ENCODE measurements at places on chromosomes 1 and 21.

DNA sequence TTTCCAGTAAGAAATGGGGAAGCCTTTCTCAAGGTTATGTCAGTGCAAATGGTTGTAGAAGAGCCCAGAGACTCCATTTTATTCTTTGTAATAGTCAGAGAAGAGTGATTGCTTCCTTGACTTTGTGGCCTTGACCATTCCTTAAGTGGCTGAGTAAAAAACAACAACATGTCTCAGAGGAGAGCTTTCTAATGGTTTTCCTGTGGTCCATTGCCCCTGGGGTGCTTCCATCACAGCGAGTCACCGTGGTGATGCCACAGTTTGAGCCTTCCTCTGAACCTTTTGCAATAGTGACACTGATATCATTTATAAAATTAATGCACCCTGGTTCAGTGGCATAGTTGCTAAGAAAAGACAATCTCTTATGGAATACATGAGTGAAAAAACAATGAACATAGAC is 38.6 kb downstream of the PAPPA2 start:
- DNase-seq: no peak

DNA sequence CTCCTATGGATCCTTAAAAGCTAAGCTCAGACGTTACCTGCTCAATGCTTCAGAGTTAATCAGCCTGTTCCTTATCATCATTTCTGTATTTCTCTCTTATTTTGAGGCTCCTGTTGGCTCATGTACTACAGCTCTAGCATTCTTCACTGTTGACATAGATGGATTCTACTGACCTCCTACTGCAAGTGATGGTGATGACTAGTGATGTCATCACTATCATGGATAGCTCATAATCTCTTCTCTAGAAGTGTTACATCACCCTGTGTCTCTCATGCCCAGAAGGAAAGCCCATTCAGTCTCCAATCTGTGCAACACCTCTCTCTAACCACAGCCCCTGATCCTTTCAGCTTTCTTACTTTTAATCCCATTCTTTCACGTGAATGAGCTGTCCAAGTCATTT is 168.2 kb upstream of the DPT start:
- no peak for DNase-seq

- no peak for DNase-seq
Measured at GRCh38 chr1:111734426-111734825, 4.8 kb downstream of the INKA2 start.

DNA sequence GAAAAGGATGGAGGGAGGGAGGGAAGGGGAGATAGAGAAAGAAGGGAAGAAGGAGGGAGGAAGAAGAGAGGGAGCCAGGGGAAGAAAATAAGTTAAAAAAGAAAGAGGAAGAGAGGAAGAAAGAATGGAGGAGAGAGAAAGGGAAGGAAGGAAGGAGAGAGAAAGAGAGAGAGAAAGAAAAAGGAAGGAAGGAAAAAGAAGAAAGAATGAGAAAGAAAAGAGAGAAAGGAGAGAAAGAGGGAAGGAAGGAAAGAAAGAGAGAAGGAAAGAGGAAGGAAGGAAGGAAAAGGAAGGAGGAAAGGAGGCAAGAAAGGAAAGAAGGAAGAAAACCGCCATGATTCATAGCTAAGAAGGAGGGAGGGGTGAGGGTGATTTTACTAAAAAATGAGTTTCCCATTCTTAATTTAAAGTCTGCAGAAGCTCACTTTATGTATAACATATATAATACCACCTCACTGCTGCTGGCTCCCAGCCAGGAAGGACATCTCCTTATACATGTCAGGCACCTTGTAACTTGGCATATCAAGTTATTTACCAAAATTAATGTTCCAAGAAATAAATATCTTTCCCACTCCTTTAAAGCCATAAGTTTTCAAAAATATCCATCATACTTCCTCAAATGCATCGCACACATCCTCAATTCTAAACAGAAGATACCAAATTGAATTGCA is 46.0 kb upstream of the OLIG2 start:
- no peak for DNase-seq

DNA sequence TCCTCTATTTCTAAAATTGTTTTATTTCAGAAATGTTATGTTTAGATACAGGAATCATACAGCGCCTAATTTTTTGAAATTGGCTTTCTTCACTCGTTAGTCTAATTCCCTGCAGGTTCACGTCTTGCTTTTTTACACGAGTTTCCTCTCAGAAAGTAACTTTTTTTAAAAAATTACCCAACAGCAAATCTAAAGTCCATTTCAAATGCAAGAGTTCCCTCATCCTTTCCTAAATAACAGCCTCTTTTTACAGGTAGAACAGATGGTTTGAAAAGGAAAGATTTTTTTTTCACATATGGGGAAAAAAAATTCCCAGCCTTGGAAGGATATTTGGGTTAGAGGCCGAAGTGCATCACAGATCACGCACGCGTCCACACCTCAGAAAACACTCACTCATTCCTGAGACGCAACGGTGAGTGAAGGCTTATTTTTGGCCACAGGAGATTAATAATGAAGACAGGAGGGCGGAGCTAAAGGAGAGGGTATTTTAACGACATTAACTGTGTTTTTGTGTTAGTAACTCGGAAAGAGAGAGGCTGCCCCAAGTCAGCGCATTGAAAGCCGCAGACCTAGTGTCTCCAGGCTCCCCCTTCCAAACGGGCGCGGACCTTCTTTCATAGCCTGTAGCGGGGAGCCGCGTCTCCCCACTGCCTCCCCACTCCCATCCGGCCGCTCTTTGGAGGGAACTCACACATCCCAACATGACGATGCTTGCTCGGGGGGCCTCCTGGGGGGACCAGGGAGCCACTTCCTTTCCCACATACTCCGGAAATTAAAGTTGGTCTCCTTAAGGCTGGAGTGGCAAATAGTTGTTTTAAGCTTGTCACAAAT is 969 bp upstream of the RIPK4 start:
- DNase-seq: no peak

GRCh38 chr1:80048716-80049115 is 1042.2 kb upstream of the ADGRL4 start:
- DNase-seq: no peak

GRCh38 chr1:53249706-53250105 is 11.4 kb upstream of the MAGOH start:
- DNase-seq: no peak

DNA sequence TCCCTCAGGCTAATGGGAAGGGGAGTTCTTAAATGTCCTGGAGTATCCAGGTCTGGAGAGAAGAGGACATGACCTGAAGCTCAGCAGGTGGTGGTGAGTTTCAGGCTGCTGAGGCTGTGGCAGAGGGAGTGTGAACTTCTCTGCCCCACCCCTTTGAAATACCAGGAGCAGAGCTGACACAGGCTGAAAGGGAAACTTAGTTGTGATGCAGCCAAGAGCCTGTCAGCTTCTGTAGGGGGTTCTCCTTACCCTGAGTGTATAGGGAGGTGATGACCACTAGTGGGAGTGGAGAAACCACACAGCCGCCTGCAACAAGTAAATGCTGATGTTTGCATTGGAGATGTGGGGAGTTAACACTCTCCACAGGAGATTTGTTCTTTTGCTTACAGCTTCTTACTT is 152.3 kb downstream of the FCRL5 start:
- DNase-seq: no peak

- no peak for DNase-seq
Measured at GRCh38 chr1:9073143-9073542, 3.7 kb upstream of the SLC2A5 start.

GRCh38 chr1:220887520-220888416 is 8.5 kb downstream of the HLX start:
- DNase-seq: no peak

GRCh38 chr21:35275776-35276175 is 226.7 kb upstream of the RUNX1 start:
- DNase-seq: no peak

DNA sequence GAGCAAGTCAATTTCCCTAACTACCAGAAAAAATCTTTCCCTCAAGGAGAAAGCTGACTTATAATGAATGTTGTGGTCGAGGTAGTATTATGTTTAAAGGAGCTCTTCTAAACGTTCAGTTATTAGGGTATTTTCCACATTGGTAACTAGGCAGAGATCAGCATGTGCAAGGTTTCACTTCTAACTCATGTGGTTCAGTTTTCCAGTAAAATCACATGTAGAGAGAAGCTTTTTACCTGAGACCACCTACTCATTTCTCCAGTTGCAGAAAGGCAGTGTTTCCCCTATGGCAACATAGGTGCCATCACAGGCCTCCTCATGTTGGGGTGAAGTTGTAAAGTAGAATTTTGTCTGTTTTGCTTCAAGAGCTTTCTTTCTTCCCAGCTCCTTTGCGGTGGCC is 23.7 kb downstream of the IL23R start:
- DNase-seq: no peak

GRCh38 chr21:15015622-15016471 is 49.0 kb downstream of the NRIP1 start:
- DNase-seq: no peak

- no peak for DNase-seq
Measured at GRCh38 chr1:24875991-24876506, 54.0 kb downstream of the RUNX3 start.

DNA sequence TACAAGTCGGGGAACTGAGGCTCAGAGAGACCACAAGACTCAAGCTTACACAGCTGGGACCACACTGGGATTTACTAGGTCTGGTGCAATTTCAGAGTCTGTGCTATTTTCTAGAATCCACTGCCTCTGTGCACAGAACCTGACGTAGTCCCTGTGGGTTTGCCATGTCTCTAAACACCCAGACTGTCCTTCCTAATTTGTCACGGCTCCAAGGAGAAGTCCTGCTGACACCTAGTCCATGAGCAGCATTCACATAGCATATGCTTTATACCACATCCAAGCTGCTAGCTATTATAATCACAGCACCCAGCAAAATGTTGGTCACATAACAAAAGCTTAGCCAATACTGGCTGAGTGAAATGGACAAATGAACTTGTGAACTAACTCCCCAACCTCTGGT is 79.0 kb upstream of the HMGB4 start:
- DNase-seq: no peak

DNA sequence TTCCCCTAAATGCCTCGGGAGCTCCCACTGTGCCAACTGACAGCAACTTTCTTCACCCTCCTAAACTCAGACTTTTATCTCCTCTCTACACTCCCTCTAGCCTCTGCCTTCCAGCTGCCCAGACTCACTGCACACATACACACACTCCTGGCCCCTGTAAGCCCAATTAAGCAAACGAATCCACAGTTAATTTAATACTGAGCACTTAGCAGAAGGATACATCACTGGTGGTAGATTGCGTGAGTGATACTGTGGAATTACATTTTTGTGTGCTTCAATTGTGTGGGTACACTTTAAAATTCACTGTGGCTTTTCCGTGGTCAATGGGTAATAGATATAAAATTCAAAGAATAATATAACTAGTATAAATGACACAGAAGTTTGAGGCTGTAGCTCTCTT is 33.6 kb upstream of the GJB5 start:
- no peak for DNase-seq

DNA sequence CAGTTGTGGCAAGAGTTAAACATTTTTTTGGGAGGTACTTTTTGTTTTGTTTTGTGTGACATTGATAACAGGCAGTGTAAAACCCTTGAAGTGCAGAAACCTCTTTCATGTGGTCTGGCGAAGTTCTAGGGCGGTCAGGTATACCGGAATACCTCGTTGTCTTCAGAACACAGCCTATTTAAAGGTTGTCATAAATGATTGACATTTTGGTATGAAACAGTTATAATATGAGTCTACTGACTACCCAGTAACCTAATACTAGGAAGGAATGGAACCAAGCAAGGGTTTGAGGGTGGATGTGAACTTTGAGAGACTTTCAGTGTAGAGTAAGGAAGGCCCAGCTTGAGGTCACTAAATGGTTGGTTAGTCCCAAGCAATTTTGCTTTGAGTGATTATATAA is 40.5 kb downstream of the PATJ start:
- no peak for DNase-seq

DNA sequence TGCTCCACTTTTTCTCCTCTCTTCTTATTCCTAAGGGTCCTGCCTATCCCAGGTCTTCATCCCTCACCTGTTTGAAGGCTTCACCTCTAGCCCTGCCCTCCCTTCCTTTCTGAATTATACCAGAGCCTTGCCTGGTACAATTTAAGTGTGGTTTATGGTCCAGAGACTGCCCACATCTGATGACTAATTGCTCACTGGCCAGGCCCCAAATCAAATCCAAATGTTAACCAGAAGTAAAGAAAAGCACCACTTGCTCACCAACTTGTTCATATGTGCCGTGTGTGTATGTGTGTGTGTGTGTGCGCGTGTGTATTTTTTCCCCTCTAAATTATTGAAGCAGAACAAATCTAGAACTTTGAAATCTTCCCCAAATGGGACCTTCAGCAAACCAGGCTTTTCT is 26.4 kb downstream of the MYOM3 start:
- DNase-seq: no peak

GRCh38 chr1:180251526-180252305 is 21.7 kb downstream of the LHX4 start:
- no peak for DNase-seq

- DNase-seq: no peak
Measured at GRCh38 chr1:180672105-180672504, 40.3 kb downstream of the XPR1 start.

DNA sequence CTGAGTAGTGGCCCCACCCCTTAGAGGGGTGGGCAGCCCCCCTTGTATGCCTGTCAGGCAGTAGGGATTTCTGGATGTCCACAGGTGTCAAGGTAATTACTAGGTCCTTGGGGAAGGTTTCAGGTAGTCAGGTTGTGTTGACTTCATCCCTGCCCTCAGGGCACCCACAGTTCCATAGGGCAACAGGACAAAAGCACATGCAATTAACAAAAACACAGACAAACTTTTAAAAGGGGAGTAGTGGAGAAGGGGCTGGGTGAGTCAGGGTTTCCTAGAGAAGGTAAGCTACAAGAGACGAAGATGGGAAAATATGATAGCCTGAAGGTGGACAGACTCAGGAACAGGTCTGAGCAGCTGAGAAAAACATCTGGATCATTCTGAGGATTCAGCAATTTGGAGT is 14.1 kb downstream of the KRTCAP2 start:
- DNase-seq: no peak

- peak; percentile 50 for DNase-seq
Measured at GRCh38 chr1:202018468-202019234, 8.3 kb downstream of the ELF3 start.

DNA sequence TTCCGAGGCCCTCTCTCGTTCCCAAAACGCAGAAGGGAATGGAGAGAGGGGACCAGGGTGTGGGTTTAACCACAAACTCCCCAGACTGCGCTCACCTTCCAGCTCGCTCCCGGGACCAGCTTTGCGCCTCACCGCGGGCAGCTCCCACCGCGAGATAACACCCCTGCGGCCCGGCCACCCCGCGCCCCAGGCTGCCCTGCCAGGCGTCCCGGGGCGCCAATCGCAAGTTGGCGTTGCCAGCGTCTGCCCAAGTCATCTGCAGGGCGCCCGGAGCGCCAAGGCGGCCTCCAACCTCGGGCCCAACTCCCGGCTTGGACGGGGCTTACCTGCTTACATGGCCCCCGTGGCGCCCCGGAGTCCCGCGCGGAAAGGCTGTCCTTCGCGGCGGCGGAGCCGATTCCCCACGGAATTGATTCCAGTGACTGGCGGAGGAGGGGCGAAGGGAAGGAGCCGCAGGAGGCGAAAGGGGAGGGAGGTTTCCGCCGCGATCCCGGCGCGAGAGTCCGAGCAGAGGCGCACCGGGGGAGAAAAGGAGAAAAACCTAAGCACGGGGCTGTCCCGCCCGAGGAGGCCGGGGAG is 456 bp downstream of the PTPN14 start:
- no peak for DNase-seq
